ENCODE measurements at places on chromosomes 7 and 10.

DNA sequence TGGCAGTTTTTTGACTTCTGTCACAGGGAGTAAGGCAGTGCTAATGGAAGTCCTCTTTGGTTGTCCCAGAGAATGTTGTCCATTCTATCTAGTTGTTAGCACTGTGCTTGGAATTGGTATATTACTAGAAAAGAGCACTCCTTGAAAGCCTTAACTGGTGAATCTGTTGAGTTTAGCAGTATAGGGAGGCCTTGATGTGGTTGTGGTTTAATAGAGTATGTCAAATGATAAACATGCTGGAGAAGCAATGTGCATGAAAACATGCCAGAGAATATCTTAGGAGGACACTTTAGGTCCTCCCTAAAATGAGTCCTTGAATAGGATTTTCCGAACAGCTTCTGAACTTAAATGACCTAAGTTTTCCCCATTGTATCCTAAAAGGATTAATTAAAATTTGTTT lies 98.6 kb downstream of the BTRC start:
- DNase-seq = no peak

DNA sequence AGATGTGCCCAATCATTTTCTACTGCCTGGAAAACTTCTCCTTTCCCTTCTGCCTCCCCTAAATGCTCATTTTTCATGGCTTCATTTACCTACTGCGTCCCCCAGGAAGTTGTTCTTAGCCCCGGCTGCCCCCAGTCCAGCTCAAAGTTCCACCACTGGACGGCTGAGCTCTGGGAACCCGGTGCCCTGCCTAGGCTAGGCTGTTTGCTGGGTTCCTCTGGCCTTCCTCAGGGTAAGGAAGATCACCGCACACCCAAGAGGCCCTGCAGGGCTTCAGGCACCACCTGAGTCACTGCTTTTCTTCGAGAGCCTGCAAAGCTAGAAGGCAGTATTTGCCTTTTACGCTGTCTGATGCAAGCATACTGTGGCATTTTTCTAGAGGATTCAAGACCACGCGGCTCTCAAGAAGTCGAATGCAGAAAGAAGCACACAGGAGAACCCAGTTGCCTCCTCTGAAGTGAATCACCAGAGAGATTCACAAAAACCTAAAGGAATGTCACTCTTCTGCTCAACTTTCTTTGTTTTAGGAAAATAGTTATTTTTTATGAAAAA lies 46.7 kb upstream of the ZMIZ1 start:
- DNase-seq = no peak

DNA sequence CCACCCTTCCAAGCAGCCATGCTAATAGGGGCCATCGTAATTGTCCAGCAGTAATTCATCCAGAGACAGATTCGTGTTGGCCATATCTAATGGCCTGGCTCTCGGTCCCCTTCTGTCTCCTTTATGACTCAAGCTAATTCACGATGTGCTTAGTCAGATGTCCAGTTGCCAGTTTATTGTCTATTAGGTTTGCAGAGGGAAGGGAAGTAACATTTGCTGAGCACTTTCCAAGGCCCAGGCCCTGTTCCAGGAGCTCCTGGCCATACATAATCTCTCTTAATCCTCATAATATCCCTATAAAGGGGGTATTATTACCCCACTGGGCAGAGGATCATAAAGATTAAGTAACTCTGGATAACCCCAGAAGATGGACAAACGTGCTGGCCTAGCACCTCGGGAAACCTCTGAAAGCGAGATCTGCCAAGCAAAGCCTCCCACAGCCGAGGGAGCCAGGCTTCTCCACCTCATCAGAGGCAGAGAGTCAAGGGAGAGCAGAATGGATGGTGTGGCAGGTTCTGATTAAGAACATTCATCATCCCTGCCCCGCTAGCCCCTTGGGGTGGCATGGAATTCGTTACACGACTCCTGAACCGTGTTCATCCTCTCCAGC lies 153.7 kb downstream of the PLXNA4 start:
- no peak for DNase-seq

- no peak for DNase-seq
These were observed 229.0 kb upstream of the SP4 start for GRCh38 chr7:21198921-21199320.

GRCh38 chr7:148478551-148478950 lies 112.0 kb upstream of the C7orf33 start:
- DNase-seq = no peak

- DNase-seq = no peak
These were observed 9.8 kb downstream of the ALOX5 start for GRCh38 chr10:45383682-45384330.
